M059J (cell line): ENCODE measurements at places on chromosomes 12 and 14. TPM values are rescaled to one million over a fixed set of nuclear protein-coding genes. Genes with fewer than 3 reads are reported as not detected.

The CALCOCO1 gene
- total RNA-seq, result 28.3 and 47.3 TPM in 2 replicates

The SMCO2 gene
- 1.6 TPM in 1 of 2 replicates, not detected in the other for total RNA-seq

The AJUBA gene
- 23.9 and 55.5 TPM in 2 replicates for total RNA-seq

The CLEC9A gene
- total RNA-seq, result 0.07 TPM in 1 of 2 replicates, not detected in the other

GRCh38 chr14:21098892-21099595 is 589 bp upstream of the ZNF219 start:
- no peak for DNase-seq

The MYF6 gene
- not detected in 2 replicates for total RNA-seq
